ENCODE measurements at places on chromosomes 12 and 14. TPM values are rescaled to one million over a fixed set of nuclear protein-coding genes. Genes with fewer than 3 reads are reported as not detected.

NPFF gene
- total RNA-seq, result not detected

BDKRB2 gene
- total RNA-seq, result 80.9 TPM

GEMIN2 gene
- total RNA-seq, result 13.9 TPM

CPNE6 gene
- total RNA-seq, result not detected

MRPL51 gene
- 115 TPM for total RNA-seq

TMEM117 gene
- 7.4 TPM for total RNA-seq

MEG3 gene
- total RNA-seq, result 226 TPM

KRT78 gene
- not detected for total RNA-seq

GNB3 gene
- total RNA-seq, result 2.0 TPM

SIX6 gene
- not detected for total RNA-seq

STON2 gene
- total RNA-seq, result 4.9 TPM

ERBB3 gene
- 0.94 TPM for total RNA-seq

AHNAK2 gene
- 137 TPM for total RNA-seq

SIRT4 gene
- total RNA-seq, result 2.7 TPM

ZNF891 gene
- 0.94 TPM for total RNA-seq

HOXC11 gene
- total RNA-seq, result not detected

KLHDC1 gene
- total RNA-seq, result 9.0 TPM

CLEC2A gene
- not detected for total RNA-seq

FOXG1 gene
- 0.79 TPM for total RNA-seq

KRT86 gene
- total RNA-seq, result not detected

CISTR gene
- total RNA-seq, result not detected

NUDT14 gene
- 22.7 TPM for total RNA-seq

GLT1D1 gene
- total RNA-seq, result 0.09 TPM

GPR162 gene
- total RNA-seq, result 5.8 TPM

LMNTD1 gene
- 0.32 TPM for total RNA-seq

KCNMB4 gene
- 0.16 TPM for total RNA-seq

CLEC4E gene
- total RNA-seq, result not detected

CCDC85C gene
- total RNA-seq, result 2.0 TPM

NOVA1 gene
- total RNA-seq, result 7.3 TPM

ZDHHC22 gene
- total RNA-seq, result not detected

GPX2 gene
- total RNA-seq, result not detected

SERPINA5 gene
- 0.09 TPM for total RNA-seq

KCNJ8 gene
- total RNA-seq, result 5.5 TPM

KRT6C gene
- not detected for total RNA-seq

CBLN3 gene
- 4.8 TPM for total RNA-seq

MMP19 gene
- 6.1 TPM for total RNA-seq

RNFT2 gene
- total RNA-seq, result 0.63 TPM

KRT72 gene
- not detected for total RNA-seq

ANG gene
- total RNA-seq, result 3.9 TPM

ALDH6A1 gene
- 35.3 TPM for total RNA-seq

CLBA1 gene
- 6.7 TPM for total RNA-seq
